ENCODE measurements at places on chromosomes 6 and 20. TPM values are rescaled to one million over a fixed set of nuclear protein-coding genes. Genes with fewer than 3 reads are reported as not detected.

Gene PSORS1C2
- total RNA-seq, result not detected

Gene NECAB3
- total RNA-seq, result 12.3 TPM

Gene APMAP
- 181 TPM for total RNA-seq

Gene UST
- 4.1 TPM for total RNA-seq

Gene IPCEF1
- total RNA-seq, result 0.03 TPM

Gene LIN28B
- 1.4 TPM for total RNA-seq

Gene OR12D3
- total RNA-seq, result not detected

Gene LAMA2
- 0.31 TPM for total RNA-seq

Gene METTL24
- total RNA-seq, result not detected

Gene FERMT1
- 13.4 TPM for total RNA-seq

Gene DNMT3B
- total RNA-seq, result 5.2 TPM

Gene C6orf163
- total RNA-seq, result 0.20 TPM

Gene FAM209B
- total RNA-seq, result 0.21 TPM

Gene ZSCAN31
- total RNA-seq, result 1.9 TPM

Gene GRM1
- total RNA-seq, result 0.02 TPM

Gene BMP5
- total RNA-seq, result not detected

Gene INSM1
- not detected for total RNA-seq

Gene LINC00237
- total RNA-seq, result not detected

Gene TMEM200A
- 0.07 TPM for total RNA-seq

Gene ZKSCAN8
- total RNA-seq, result 2.7 TPM

Gene OXT
- total RNA-seq, result not detected

Gene HLA-F
- total RNA-seq, result 4.3 TPM

Gene TINAG
- total RNA-seq, result not detected

Gene SCGN
- total RNA-seq, result not detected
